ENCODE measurements at places on chromosomes 5 and 9.

DNA sequence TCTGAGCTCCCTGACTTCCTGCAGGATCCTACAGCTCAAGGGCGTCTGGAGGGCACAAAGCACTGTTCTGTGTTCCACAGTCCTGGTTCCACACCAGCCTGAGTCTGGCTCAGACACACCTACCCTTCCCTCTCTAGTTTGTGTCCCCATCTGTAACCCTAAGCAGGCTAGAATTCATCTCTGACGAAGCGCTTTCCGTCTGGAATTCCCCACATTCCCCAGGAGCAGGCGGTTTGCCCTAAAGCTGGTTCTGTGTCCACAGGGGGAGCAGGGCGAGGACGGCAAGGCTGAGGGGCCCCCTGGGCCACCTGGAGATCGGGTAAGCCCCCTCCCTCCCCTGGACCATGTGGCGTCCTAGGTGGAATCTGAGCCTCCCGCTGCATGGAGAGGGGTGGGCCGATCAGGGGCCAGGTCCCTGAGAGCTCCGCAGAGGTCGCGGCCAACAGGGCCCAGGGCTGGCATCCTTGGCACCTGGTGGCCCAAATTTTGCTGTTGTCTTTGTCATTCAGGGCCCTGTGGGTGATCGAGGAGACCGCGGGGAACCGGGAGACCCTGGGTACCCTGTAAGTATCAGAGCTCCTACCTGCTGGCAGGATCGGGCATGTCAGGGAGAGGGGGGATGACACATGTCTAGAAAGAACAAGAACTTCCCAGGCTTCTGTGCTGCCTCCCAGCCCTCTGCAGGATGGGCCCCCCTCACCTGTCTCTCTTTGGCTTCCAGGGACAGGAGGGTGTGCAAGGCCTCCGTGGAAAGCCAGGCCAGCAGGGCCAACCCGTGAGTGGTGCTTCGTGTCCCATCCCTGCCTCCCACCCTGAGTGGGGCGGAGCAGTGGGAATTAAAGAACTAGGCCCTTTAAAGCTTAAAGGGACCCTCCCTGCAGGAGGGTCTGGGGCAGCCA, 34.5 kb upstream of the ORM1 start:
- no peak for DNase-seq

GRCh38 chr5:159186319-159186718, 23.0 kb downstream of the RNF145 start:
- no peak for DNase-seq

- DNase-seq: no peak
Measured at GRCh38 chr9:14315875-14316601, 2.1 kb upstream of the NFIB start.

- no peak for DNase-seq
Measured at GRCh38 chr5:3351581-3352442, 243.8 kb upstream of the IRX1 start.

DNA sequence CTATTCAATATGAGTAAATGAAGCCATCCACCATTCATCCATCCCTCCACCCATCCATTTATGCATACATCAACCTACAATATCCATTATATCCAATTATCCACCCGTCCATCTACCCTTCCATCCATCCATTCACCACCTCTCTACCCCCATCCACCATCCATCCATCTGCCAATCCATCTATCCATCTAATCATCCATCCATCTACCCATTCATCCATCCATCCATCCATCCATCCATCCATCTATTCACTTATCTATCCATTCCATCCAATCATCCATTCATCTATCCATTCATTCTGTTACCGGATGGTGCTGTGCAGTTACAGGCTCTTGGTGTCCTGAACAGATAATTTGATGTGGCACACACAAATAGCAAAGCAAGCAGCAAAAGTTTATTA, 10.7 kb downstream of the PAEP start:
- no peak for DNase-seq

DNA sequence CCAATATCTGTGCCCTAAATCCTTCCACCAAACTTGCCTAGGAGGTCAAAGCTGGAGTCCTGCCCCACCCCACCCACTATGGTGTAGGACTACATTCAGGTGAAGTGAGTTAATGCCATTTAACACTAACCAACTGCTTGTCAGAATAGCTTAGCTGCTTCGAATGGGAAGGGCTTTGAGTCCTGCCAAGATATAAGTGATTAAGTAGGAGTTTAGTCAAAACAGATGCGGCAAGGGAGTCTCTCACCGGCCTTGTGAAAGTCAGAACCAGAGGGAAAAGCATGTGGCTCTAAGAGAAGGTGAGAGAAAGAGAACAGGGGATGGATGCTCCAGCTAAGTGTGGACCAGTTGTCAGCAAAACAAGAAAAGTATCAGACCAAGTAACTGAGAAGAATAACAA, 132.6 kb downstream of the SPOCK1 start:
- no peak for DNase-seq

- no peak for DNase-seq
Measured at GRCh38 chr5:52798938-52799337, 11.2 kb downstream of the ITGA1 start.

DNA sequence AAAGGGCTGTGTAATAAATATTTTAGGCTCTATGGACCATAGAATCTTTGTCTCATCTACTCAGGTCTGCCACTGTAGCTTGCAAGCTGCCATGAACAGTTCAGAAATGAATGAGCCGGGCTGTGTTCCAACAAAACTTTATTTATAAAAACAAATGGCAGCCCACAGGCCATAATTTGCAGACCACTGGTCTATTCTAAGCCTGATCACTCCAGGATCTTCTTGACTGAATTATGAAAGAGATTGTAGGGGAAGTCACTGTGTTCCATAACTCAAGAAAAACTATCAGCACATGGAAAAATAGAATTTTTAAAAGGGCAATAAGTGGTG, 11.4 kb upstream of the C1QTNF3 start:
- DNase-seq: no peak

GRCh38 chr5:160742446-160742845, 109.6 kb downstream of the ATP10B start:
- DNase-seq: no peak
